NK-92 treated with Interleukin-12 subunit alpha and Interleukin-12 subunit beta, amount 100 ng/mL, for 24 hours (cell line): ENCODE measurements at places on chromosomes 3 and 15.

GRCh38 chr3:170572665-170573253 is 13.1 kb downstream of the SLC7A14 start:
- no peak for DNase-seq

DNA sequence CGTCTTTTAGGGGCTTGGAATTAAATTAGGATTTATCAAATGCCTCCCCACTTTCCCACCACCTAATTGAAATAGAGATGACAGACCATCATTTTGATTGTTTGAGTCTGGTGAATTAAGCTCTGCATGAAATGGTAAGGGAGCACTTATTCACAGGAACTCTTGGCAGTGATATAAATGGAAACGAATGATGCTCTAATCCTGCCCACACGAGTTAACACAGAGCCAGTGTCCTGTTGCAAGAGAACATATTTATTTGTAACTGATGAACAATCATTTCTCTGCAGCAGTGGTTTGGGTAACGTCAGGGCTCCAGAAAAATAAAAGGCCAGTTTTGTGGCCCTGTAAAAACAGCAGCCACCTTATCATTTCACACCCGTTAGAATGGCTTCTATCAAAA is 163.3 kb downstream of the FEZF2 start:
- DNase-seq: no peak

- DNase-seq: no peak
Observed at GRCh38 chr3:112803467-112803866, 43.2 kb downstream of the CD200R1L start.

DNA sequence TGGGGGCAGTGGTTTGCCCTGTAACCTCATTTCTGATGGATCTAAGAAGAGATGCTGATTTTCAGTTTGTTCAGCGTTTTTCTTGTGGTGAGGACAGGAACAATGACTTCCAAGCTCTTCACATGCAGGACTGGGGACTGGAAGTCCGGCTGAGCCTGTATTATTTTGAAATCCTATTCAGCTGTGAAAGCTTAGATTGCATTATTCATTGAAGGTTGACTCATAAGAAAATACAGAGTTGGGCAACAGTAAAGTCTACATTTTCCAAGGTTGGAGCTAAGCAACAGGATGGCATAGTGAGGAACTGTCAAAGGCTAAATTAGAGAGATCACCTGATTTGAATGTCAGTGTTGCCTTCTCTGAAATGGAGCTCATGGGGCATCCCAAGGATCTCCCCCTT is 230.9 kb upstream of the FEZF2 start:
- DNase-seq: no peak

DNA sequence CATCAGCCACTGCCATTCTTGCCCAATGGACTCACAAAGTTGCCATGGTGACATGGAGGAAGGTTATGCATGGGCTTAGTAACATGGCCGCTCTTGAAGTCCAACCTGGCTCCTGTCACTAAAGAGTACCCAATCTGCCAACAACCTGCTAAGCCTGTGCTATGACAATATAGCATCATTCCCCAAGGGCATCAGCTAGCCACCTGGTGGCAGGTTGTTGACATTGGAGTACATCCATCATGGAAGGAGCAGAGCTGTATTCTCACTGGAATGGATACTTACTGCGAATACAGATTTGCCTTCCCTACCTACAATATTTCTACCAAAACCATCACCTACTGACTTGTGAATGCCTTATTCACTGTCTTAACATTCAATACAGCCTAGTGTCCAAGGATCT is 138.9 kb upstream of the RORA start:
- DNase-seq: no peak

DNA sequence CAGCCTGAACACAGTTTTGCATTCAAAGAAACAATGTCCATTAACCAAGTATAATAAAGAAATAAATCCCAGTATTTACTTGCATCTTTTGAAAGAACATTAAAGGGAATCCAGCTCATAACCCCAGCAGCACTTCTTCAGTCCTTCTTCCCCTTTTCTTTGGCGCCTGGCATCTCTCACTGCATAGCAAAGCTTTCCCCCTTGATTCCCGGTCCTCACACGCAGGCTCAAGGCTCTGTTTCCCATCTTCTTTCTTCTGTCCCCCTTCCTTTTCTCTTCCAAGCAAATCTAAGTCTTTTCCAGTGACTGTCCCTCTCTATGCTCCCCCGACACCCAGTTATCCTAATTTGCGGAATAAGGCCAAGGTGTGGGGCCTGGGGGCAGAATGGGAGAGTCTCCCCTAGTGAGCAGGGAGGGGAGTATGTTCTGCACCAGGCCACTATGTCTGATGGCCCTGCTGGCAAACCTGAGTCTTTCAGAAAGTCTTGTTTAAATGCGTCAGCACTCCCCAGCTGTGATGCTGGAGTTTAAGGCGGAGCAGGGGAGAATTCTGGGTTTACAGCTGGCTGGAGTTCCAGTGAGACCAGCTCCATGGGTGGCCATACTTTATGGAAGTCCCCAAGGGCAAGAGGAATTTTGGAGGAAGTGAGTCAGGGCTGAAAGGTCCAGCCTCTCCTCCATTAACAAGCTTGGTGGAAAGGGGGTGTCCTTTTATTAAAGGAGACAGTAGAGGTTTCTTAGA is 42.1 kb downstream of the GOLGA6A start:
- no peak for DNase-seq

GRCh38 chr3:187315872-187316271 is 24.3 kb upstream of the MASP1 start:
- DNase-seq: no peak

DNA sequence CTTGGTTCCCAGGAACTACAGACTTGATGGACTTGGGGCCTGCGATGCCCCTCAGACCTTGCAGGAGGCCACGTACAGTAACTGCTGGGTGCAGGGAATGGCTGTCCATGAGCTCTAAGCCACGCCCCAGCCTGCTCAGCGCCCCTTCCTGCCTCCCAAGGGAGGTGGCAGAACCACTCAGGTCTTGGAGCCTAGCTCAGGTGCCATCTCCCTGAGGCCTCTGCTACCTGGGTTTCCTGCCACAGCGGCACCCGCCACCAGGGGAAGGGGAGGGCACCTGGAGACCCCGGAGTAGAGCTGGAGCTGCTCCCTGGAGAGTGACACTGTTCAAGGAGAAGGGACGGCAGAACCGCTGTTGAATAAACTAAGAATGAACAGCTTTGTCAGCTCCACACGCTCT is 77.8 kb upstream of the RPL32 start:
- DNase-seq: no peak

- DNase-seq: no peak
Observed at GRCh38 chr15:69450968-69451695, 1.5 kb upstream of the RPLP1 start.

DNA sequence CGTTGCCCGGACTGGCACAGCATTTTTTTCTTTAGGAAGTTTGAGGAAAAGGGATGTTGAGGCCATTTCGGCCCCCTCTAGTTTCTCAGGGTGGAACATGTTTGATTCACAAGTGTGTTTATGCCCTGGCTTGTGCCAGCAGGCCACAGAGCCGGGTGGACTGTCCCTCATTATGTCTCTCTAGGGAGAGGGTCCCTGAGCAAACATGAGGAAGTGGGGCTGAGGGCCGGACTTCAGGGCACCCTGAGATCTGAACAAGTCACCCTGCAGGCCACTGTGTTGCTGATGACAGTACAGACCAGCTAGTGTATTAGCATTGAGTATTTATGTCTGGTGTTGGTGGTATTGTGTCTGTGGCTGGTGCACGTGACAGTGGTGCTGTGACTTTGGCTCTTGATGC is 34.9 kb downstream of the RNU5B-1 start:
- no peak for DNase-seq

GRCh38 chr3:106121491-106122289 is 252.9 kb upstream of the CBLB start:
- DNase-seq: no peak

GRCh38 chr3:177642042-177642803 is 444.9 kb upstream of the TBL1XR1 start:
- no peak for DNase-seq
